ENCODE measurements at places on chromosomes 7 and 10. TPM values are rescaled to one million over a fixed set of nuclear protein-coding genes. Genes with fewer than 3 reads are reported as not detected.

Gene TCAF2
- 0.52 TPM for total RNA-seq

Gene OR9A4
- not detected for total RNA-seq

Gene SLC18A3
- not detected for total RNA-seq

Gene LRRC17
- total RNA-seq: 0.42 TPM

Gene ZCCHC24
- 1.4 TPM for total RNA-seq

Gene URGCP
- 48.3 TPM for total RNA-seq
